Cardiac fibroblast (primary cell): ENCODE measurements at places on chromosomes 3 and 15.
A peak's percentile ranks its signal among the peaks of the same experiment; 100 is the strongest.

DNA sequence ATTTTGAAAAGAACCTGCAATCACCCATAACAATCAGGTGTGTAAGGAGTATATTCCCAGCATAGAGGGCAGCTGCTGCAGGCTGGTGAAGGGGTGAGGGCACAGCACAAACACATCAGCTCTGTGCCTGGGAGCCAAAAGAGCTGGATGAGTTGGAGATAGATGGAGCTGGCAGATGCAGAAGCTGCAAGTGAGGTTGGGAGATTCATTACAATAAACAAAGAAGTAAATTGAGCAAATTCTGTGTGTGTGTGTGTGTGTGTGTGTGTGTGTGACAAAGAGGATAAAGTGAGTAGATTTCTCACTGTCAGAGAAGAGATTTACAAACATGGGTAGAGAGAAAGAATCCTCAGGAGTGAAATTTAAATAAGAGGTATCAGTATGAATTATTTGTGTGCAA lies 994.7 kb downstream of the EPHA3 start:
- DNase-seq, result no peak

- no peak for DNase-seq
These were observed 196.0 kb downstream of the SUCLG2 start for GRCh38 chr3:67458408-67458807.

- no peak for DNase-seq
These were observed 7.2 kb upstream of the FAM174B start for GRCh38 chr15:92662762-92663161.

GRCh38 chr3:80470433-80470832 lies 702.6 kb upstream of the ROBO1 start:
- DNase-seq, result no peak

DNA sequence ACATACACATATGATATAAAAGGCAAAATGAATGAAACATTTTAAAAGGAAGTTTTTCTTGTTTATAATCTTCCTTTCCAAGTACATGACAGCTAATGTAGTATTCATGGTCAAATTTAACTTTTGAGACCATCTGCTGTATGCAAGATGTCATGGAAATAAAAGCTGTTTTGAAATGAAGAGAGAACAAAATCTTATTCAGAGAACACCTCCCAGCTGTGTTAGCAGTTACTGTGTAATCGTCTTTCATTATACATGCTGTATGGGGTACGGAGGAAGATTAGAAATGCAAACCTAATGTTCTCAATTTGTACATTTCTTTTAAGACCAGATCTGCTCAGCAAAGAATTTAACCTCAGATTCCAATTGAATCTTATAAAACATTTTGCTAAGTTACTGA lies 1182.3 kb downstream of the OTOL1 start:
- DNase-seq, result no peak

- no peak for DNase-seq
These were observed 79.1 kb downstream of the SLC49A4 start for GRCh38 chr3:122873741-122874515.

GRCh38 chr3:37301980-37302708 lies 127.8 kb upstream of the LRRFIP2 start:
- DNase-seq, result no peak

- peak; percentile 97 for DNase-seq
These were observed 322.9 kb downstream of the SLC9A9 start for GRCh38 chr3:143525408-143525807.

DNA sequence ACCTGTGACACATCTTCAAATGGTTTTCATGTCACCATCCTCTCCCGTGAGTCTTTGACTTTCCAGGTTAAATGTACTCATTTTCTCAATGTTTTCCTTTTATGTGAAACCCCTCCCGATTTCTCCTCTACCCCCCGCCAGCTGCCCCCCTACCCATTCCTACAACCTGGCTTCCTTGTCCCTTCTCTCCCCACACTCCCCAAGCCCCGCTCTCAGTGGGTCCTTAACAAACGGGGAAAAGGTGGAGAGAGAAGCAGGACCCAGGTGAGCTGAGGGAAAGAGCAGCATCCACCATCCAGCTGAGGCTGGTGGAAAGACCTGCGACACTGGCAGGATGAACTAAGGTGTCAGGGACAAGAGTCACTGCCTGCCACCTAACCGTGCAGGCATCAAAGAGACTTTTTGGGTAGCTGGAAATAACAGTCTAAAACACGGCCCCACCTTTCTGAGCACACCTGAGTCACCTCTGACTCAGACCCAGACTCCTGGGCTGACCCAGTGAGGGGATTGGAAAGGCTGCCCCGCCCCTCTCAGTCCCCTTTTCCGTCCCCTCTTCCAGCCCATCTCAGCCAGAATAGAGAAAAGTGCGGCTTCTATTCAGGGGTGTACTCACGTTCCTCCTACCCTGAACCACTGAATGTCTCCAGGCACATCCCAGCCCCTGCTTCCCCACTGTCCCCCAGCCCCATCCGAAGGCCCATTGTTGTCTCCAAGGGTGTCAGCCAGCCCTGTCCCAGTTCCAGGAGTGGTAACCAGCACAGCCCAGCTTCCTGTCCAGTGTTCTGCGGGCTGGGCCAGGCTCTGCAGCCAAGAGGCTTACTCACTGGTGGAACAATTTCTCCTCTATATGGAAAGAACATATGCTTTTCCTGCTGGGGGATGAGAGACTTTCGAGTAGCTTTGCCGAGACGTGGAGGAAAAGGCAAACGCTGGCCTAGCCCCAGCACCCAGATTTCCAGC lies 20.4 kb downstream of the ISG20 start:
- peak; percentile 75 for DNase-seq

DNA sequence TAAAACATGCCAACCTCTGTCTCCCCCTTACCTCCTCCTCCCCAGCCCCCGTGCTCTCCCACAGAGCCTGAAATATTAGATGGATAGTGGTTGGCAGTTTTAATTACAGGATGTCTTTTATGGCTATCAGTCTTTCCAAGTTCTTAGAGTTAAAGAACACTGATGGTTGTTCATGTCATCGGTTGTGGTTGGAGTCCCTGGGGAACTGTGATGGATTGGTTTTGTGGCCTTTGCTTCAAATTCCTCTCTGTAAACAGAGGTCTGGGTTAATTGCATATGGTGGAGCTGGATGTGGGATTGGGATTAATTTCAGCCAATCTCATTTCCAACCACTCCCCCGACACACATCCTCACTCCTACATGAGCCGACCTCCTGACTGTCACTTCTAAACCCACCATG lies 164.5 kb upstream of the PROK2 start:
- DNase-seq, result no peak

DNA sequence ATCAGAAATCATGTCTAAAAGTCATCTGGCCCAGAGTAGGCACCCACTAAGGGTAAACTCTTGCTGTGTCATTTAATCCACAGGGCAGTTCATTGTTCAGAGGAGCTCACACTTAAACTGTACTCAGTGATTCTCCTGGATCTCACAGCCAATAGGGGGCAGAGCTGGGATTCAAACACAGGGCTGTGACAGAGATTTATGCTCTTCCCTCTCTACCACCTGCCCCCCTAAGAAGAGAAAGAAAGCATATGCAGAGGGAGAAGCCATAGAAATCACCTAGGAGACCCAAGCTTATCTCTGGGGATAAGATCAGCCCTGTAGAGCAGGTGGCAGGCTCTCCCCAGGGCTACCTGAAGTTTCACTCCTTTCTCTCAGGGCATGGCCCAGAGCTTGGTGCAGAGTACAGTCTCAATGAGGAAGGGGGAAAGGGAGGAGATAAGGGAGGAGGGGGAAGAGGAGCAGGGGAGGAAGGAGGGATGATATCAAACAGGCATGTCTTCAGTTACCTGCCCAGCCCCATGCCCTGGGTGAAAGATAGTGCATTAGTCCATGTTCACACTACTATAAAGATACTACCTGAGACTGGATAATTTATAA lies 51.8 kb upstream of the ADPGK start:
- DNase-seq, result peak; percentile 30

DNA sequence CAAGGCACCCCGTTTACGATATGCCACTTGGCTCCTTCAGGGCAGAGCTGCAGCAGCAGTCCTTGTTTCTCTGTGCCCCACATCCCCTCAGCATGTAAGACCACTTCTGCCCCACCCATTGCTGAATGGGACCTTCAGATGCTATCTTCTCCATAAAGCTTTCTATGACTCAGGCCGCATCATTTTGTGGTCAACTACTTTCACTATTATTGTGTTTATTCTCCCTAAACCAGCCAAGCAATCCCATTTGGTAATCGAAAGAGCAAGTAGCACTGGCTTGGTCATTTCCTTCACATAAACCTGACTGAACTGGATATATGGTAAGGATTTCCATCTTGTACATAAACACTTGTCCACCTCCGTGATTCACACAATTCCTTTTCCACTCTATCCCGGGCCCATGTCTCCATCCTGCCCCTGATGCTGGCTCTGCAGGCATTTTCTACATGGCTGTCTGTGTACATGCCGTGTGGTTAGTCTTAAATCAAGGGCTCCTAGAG lies 25.7 kb downstream of the LIPC start:
- DNase-seq, result peak; percentile 86

- DNase-seq, result no peak
These were observed 26.1 kb downstream of the EDEM1 start for GRCh38 chr3:5213574-5213966.

DNA sequence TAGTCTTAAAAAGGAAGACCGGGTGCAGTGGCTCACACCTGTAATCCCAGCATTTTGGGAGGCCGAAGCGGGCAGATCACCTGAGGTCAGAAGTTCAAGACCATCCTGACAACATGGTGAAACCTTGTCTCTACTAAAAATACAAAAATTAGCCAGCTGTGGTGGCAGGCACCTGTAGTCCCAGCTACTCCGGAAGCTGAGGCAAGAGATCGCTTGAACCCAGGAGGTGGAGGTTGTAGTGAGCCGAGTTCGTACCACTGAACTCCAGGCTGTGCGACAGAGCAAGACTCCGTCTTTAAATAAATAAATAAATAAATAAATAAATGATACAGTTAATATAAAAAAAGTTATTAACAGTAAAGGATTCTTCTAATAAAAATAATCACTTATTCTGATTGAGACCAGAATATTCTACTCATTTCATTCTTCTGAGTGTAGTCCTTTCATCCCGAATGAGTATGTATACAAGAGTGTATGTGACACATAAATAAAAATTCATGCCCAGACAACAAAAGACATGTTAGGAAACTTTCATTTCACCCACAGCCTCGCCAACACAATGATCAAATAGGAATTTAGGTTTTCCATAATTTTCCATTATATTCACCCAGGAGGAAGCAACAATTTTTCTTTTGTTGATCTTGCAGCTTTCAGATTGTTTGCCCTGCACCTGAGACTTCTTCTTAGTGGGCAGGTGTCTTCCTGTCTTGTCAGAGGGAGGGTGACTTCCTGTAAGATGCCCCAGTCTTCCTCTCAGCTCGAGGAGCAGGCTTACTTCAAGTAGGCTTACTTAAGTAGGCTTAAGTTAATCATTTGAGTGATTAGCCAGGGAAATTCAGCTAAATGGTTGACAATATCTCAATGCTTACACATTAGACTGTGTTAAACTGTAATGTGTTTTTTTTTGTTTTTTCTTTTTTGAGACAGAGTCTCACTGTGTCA lies 7.8 kb upstream of the NUP210 start:
- DNase-seq, result no peak

GRCh38 chr15:94856267-94856854 lies 625.0 kb downstream of the MCTP2 start:
- DNase-seq, result no peak

GRCh38 chr15:76177491-76178040 lies 117.8 kb downstream of the TMEM266 start:
- DNase-seq, result peak; percentile 58

DNA sequence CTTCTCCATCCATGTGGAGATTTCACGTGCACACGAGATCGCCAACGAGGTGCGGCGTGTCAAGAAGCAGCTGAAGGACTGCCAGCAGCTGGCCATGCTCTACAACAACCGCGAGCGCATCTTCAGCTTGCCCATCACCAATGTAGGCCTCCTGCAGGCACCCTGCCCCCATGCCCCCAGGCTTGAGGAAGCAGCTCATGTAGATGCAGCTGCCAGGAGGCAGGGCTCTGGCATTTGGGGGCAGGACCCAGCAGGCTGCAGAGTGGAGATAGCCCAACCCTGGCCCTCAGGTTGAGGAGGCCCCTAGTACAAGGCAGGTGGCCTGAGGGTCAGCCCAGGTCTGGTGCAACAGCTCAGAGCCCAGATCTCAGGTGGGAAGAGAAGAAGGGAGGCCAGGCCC lies 36.4 kb downstream of the DNAH1 start:
- no peak for DNase-seq

DNA sequence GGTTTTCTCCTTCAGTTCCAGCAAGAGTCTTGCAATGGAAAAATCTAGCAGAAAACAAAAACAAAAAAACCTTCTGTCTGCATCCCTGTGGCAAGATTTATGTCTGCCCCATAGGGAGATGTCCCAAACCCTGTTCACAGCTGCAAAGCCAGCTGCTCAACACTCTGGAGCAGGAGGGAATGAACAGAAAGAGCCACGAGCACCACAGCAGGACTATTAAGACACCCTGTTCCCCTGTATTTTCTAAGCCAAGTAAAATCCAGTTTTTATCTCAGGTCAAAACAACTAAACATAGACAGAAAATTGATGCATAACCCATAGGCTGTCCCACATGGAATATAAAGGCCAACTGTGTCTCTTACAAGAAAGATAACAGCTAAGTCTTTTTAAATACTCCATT lies 357.9 kb downstream of the LSAMP start:
- DNase-seq, result no peak

GRCh38 chr3:157487339-157487738 lies 15.9 kb downstream of the VEPH1 start:
- DNase-seq, result peak; percentile 61

GRCh38 chr3:56915966-56916586 lies 114.3 kb upstream of the ARHGEF3 start:
- no peak for DNase-seq

DNA sequence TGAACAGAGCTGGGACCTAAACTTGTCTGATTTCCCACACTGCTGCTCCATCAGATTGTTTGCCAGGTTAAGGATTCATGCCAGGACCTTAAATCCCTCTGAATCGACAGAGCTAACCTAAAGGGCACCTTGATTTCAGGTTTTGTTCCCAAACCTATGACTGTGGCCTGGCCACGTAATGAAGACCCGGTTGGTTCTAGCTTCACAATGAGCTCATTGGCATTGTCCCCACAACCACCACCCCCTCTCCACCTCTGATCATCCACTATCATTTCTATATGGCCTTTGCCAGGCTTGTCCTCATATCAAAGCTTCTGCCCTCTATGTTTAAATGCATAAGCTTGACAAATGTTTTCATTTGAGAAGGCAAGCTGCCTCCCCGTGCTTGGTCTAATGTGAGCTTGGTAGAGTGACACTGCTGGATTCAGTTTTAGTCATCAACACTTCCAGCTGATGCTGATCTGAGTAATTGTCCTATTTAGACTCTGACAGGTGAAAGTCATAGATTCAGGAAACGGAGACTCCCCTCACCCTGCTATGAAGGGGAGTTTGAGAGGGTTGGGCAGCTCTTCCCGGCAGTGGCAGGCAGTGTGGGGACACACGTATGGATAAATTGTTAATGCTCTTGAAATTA lies 407.1 kb upstream of the CFAP20DC start:
- no peak for DNase-seq

GRCh38 chr15:49383266-49383665 lies 39.8 kb upstream of the FGF7 start:
- DNase-seq, result peak; percentile 63

DNA sequence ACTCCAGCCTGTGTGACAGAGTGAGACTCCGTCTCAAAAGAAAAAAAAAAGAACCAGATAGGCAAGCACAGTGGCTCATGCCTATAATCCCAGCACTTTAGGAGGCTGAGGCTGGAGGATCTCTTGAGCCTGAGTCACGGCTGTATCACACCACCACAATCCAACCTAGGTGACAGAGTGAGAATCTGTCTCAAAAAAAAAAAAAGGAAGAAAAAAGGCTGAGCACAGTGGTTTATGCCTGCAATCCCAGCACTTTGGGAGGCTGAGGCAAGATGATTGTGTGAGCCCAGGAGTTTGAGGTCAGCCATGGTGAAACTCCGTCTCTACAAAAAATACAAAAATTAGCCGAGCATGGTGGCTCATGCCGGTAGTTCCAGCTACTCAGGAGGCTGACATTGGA lies 5.6 kb upstream of the NICN1 start:
- DNase-seq, result no peak
